Brain microvascular endothelial cell (primary cell): ENCODE measurements at places on chromosomes 12 and 14.
A peak's percentile ranks its signal among the peaks of the same experiment; 100 is the strongest.

GRCh38 chr12:106907411-106907810 lies 48.3 kb upstream of the TMEM263 start:
- no peak for DNase-seq

DNA sequence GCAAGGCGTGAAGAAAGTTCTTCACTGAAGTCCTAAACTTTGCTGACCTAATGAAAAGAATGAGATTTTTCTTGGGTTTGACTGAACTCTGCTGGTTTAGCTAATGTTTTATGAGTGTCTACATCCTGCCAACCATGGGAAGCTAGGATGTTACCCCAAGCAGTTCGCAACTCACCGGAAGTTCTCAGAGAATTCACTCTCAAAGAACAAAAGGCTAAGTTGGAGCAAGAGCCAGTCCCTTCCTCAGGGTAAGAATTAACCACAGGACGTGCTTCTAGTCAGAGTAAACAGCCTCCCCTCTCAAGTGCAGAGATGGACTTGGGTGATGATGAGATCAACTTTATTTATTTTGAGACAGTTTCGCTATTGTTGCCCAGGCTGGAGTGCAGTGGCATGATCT lies 37.3 kb downstream of the TCHP start:
- peak; percentile 46 for DNase-seq

DNA sequence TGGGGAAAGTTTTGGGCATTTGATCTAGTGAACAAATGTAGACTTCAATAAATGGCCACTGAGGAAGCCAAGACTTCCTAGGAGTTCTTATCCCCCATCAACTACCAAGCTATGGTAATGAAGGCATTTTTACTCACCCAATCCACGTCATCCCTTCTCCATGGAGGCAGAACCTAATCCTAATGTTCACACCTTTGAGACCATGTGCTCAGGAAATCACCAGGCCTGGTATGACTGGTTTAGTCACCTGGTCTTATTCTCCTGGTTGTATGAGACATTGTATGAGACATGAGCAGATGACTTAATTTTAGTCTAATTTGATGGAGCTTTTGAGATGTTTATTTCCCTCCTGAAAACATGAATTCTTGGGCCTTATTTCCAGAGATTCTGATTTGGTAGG lies 88.6 kb downstream of the PAX9 start:
- no peak for DNase-seq

DNA sequence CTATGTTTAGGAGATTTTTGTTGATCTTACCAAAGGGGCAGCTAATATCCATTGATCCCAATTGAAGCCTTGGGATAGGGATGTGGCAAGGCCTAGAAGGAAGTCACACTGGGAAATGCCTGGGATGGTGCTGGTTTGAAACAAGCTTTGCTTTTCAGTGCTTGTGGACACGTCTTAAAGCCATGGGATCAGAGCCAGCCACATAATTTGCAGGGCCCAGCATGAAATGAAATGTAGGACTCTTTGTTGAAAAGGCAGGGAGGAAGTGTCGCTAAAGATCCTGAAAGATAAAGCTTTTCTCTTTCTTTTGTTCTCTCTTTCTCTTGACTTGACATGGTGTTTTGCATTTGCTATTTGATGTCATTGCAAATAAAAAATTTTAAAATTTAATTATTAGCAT lies 5.0 kb downstream of the TTC9 start:
- no peak for DNase-seq

DNA sequence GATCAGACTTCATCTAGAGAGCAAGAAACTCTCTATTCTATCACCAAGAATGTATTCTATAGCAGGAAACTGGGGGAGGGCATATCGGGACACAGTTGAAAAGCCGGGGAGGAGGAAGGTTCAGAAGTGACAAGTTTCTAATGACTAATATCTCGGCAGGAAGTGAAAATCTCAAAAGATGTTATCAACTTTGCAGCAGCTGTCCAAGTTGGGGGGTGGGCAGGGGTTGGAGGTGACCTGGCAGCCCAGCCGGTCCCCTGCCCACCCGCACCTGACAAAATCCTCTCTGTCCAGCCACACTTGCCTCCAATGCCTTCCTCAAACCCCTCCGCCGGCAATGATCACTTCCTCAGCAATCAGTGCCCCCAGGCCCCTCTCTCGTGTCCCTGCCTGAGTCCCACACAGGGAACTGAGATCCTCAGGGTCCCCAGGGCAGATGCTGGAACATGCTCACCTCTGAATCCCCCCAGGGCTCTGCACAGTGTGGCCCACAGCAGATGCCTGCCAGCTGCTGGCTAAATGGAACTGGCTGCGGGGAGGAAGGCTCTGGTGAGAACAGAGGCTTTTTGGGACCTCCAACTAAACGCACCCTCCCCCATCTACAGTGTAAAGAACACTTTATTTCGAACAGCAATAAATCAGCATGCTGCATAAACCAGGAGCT lies 43.9 kb downstream of the CCDC88C start:
- DNase-seq: no peak

DNA sequence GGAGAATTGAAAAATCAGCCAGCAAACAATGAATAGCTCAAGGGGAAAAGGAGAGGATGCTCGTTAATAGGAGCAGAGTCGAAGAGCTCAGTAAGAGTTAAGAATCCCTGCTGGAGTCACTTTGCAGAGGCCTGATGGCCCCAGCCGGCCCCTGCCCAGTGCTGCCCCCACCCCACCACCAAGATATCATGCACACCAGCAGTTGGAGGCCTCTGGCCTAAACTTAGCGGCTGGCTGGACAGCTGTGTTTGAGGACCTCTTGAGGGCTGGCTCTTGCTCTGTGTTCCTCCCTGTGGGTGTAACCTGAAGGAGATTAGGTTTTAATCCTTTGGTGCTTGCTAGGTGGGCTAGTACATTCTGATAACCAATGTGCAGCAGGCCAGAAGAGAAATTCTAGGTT lies 142.0 kb downstream of the PLXNC1 start:
- DNase-seq: no peak

DNA sequence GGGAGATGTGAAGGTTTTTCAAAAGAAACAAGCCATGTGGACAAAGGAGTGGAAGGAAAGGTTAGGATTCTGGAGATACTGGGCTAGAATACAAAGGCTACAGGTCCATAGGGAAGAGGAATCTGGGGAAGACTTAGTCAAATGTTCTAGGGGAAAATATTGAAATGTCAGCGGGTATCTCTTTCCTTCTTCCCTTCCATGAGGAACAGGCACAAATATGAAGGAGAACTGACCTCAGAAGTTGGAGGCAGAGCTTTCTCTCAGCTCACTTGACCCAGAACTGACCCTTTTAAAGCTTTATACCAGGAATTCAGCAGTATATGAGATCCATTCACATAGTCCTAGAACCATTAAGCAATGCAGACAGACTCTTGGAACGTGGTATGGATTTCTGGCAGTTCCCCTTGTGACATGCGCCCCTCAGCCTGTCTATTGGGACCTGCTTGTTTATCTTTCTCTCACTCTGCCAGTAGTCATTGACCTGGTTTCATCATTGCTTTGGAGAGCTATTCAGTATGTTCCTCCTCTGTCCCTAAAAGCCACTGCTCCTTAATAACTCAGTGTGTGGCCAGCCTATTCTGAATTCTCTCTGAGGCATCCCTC lies 43.0 kb upstream of the GSG1 start:
- no peak for DNase-seq

DNA sequence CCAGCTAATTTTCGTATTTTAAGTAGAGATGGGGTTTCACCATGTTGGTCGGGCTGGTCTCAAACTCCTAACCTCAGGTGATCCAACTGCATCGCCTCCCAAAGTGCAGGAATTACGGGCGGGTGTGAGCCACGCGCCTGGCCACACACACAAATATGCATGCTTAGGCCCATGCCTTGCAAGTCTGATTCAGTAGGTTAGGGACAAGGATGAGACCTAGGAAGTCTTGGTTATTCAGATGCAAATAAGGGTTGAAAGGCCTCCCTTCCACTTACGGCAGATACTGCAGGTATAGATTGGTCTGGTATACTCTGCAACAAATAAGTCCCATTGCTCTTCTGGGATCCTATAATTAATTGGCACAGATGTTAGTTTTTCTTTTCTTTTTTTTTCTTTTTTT lies 32.9 kb downstream of the TXNRD1 start:
- DNase-seq: no peak

DNA sequence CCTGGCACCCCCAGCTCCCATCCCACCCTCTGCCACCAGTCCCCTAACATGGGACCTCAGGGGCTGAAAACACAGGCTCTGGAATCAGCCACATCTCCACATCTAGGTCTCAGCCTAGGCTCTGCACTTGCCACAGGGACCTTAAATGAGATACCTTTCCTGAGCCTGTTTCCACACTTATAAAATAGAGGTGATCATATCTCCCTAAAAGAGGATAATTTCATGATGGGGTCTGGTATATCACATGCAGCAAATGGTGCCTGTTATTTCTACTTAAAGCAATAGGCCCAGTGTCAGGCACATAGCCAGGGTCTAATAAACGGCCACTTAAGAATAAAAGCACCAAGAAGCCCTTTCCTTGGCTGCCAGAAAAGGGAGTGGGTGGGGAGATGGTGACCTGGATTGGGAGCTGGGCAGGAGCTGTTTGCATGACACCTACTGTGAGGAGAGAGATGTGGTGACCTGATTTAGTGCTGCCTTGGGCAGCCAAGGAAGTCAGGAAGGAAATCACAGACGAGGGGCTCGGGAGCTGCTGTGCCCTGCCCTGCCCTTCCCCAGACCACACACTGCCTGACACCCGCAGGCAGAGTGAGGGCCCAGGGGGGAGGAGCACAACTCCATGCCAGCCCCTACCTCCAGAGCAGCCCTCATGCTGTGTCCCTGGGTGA lies 71.2 kb downstream of the IRF2BPL start:
- DNase-seq: no peak

DNA sequence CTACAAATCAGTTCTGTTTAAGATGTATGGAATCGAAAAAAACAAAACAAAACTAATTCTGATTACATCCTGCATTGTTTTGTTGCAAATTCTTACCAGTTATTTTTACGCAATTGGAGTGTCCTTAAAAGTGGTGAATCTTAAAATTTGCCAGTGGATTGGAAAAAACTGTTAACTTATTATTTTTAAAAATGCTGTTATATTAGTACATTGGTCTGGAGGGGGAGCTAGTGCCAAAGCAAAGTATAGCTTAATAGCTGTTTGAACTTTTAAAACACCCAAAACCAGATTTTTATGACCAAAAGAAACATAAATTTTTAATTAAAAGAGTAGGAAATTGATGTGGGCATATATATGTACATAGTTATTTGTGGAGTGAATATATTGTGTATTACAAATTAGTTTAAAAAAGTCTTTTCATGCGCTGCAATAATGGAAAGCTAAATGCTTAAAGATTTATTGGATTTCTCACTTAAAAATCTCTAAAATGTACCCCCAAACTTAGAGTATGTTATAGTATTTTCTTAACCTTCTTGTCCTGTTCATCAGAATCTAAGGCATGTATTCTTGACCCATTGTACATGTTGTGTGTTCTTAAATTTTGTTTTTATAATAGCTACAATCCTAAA lies 2.5 kb downstream of the FUT8 start:
- DNase-seq: peak; percentile 11

- no peak for DNase-seq
Observed at GRCh38 chr12:18090093-18090492, at the start of gene RERGL. TSS of gene RERGL (minus strand) at chr12:18090193. CDS start at chr12:18090140, 53 bp downstream.

GRCh38 chr14:29264865-29265264 lies 498.3 kb downstream of the FOXG1 start:
- DNase-seq: no peak

DNA sequence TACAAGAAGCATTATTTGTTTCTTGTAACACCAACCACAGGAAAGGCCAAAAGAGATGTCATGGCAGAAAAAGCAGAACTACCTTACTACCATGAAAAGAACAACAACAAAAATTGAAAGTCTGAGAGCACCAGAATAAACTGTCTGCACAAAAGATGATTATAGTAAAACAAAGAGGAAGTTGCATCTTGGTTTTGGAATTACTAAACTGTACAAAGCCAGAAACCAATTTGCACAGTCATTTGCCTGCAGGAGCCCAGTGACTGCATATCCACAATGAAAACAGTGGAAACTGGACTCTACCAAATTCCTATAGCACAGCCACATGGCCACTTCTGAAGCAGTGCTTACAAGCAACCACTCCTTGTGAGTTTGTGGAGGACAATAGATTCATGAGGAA lies 276.2 kb downstream of the SSPN start:
- peak; percentile 13 for DNase-seq

- no peak for DNase-seq
Observed at GRCh38 chr12:60112763-60113162, 516.9 kb downstream of the SLC16A7 start.

GRCh38 chr12:115149279-115149678 lies 465.3 kb upstream of the TBX3 start:
- DNase-seq: no peak

- DNase-seq: no peak
Observed at GRCh38 chr14:83170165-83170564, 1636.5 kb upstream of the SEL1L start.

- no peak for DNase-seq
Observed at GRCh38 chr12:76687981-76688380, 75.9 kb upstream of the ZDHHC17 start.

DNA sequence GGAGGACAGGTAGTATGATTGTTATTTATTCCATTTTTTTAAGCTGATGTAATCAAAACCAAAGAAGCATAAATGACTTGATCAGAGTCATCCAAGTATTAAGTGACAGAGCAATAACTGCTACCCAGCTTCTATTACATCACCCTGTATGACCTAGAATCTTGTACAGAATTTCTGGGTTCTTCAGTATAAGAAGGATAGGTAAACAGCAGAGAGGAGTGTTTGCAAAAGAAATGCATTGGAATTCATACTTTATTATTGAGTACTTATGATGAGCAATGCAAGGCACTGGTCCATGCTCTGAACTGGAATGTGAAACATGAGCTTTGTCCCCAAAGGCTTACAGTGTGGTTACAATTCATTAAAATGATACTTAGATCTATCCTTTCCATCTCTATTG lies 916.8 kb downstream of the DIO2 start:
- DNase-seq: no peak

- no peak for DNase-seq
Observed at GRCh38 chr14:36522347-36522971, 2.4 kb upstream of the NKX2-1 start.

DNA sequence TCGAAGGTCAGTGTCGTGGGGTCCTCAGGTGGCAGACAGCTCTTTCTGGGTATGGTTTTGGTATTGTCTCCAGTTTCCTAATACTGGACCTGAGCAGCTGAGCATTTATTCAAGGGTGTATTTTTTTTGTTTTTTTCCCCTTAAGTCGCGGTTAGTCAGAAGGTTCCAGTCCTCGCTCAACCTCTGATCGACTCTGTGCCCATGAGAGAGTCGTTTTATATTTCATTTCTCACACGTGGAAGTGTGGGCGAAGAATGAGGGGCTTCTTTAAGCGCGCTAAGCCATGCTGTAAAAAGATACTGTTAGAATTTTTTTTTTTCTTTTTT lies 499 bp downstream of the MIPOL1 start:
- DNase-seq: no peak

DNA sequence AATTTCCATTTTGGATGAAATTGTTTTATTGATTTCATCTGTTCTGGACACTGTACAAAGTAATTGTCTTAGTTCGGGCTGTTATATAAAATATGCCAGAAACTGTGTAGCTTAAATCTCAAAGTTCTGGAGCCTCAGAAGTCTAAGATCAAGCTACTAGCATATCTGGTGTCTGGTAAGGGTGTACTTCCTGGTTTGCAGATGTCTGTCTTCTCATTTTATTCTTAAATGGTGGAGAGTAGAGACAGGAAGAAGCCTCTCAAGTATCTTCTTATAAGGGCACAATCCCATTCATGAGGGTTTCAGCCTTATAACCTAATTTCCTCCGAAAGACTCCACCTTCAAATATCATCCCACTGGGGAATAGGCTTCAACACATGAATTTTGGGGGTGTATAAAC lies 51.3 kb downstream of the MON2 start:
- no peak for DNase-seq
